ENCODE measurements at places on chromosomes 1 and 21.

DNA sequence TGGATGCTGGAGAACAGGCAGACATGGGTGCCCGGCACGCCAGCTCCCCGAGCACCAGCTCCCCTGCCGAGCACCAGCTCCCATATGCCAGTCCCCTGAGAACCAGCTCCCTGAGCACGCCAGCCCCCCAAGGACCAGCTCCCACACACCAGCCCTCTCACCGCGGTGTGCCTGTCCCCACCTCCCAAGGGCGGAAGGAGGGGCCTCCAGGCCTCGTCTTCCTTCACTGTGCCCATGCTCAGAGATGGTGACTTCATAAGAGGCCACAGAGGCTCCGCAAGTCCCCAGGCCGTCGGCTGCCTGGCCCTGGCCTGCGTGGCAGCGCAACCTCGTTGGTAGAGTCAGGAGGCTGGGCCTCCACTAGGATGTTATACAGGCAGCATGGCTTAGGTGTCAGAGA is 69.1 kb downstream of the AGPAT3 start:
- no peak for DNase-seq

DNA sequence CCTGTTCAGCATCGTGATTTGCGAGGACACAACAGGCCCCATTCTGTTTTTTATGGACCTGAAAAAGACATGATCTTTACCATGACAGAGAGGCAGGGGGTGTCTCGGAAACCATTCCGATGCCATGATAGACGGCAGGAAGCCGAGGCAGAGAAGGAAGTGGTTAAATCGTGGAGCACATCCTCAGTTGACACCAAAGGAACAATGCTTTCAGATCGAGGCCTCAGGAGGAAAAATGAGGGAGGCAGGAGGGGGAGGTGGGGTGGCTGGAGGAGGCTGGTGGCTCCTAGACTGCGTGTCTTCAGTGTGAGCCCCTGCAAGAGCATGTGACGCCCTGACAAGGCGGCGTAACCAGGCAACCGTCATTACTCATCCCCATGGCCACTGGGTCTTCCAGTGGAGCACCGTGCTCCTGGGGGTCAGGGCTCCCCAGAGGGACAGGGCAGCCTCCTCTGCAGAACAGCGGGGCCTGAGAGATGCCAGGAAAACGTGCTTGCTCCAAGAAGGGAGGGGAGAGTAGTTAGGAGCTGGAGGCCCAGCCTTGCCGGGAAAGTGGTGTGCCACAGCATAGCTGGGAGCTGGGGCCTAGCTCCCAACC is 172.8 kb upstream of the TMEM51 start:
- no peak for DNase-seq

DNA sequence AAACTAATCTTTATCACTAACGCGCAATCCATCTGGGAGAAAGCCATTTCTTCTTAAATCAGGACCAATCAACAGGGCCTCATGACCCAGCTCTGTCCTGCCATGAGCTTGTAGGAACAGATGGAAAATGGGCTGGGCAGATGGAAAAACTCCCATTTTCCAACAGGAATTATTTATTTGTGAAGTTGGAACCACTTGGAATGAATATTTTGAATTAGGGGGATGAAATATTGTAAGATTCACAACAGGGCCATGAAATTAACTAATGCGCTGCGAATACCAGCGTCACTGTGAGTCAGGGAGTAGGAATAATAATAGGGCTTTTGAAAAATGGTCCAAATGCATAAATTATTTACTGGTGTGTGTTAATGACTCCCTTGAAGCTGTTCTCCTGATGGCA is 53.1 kb upstream of the CYP2J2 start:
- no peak for DNase-seq

DNA sequence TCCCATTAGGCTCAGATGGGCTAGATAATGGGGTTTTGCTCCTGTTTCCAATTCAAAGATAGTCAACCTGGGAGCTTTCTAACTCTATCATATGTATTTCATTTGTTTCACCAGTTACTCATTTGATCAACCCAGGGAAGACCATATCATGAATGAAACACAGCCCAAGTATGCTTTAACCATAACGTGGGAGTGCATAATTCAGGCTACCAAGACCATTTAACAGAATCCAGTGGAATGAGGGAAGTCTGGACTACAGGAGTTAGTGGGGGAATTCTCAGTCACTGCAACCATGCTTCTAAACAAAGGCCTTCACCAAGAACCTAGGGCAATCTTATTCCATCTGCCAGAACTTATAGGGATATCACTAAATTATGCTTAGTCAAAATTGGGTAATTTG is 15.0 kb upstream of the SLC16A1 start:
- DNase-seq: no peak

- no peak for DNase-seq
Observed at GRCh38 chr1:3524556-3525203, 70.2 kb downstream of the ARHGEF16 start.

DNA sequence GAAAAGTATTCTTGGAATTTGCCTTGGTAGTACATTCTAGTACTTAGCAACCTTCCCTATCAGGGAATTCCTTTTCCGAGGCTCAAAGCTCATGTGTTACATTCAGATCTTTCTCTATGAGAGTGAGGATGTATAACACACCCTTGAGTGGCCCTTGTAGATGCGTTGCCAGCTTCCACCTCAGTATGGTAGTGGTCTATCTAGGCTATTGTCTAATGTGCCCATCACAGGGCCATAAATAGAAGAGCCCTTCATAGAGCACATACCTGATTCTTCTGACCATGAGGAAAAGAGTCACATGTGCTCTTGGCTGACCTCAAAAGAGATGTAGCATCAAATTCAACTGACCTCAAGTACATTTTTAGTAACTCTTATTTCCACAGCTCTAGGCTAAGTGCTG is 14.0 kb upstream of the ZC3H11B start:
- no peak for DNase-seq

GRCh38 chr21:41428311-41428710 is 2.3 kb downstream of the MX1 start:
- DNase-seq: no peak

DNA sequence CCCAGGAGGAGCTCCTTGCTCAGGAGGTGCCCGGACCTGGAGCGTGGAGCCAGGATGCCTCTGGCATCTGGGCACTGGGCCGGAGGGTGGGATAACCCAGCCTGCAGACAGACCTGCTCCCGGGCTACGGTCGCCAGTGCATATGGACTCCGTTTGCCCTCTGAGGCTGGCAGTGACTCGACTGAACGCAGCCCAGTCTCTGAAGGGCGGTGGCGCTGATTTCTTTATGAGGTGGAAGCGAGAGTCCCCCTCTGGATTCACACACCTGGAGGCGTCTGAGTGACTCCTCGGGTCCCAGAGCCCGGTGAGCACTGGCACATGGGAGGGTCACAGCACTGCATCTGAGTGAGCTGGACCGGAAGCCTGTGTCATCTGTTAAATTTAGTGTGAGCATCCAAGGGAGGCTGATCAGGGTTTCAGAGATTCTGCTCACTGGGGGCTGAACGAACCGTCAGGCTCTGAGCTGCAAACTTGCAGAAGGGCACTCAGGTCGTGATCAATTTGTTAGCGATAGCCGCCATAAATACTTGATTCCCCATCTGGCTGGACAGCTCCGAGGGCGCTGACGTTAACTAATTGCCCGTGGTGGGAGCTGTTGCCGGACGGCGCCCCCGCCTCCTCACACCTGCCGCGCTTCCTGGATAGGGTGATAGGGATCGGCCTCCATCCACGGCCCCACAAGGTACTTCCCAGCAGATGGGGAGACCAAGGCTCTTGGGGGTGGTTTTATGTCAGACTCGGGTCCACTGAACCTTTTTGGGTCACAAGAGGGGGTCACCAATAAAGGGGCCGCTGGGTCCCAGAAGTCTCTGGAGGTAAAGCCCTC is 60.7 kb upstream of the TTC34 start:
- DNase-seq: no peak

DNA sequence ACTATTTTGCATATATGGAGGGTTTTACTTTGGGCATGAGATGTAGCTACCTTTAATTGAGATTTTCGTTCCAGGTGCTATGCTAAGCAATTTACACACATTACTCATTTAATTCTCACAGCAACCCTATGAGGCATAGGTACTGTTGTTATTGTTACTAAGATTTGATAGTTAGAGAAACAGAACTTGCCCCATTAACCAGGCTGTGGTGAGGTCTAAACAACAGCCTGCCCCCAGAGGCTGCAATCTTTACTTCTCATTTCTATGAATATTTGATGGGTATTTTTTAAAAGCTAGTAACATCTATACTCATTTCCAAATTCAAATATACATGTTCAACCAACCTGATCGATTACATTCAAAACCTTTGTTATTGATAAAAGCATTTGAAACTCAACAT is 155.6 kb downstream of the GALNT2 start:
- DNase-seq: no peak

DNA sequence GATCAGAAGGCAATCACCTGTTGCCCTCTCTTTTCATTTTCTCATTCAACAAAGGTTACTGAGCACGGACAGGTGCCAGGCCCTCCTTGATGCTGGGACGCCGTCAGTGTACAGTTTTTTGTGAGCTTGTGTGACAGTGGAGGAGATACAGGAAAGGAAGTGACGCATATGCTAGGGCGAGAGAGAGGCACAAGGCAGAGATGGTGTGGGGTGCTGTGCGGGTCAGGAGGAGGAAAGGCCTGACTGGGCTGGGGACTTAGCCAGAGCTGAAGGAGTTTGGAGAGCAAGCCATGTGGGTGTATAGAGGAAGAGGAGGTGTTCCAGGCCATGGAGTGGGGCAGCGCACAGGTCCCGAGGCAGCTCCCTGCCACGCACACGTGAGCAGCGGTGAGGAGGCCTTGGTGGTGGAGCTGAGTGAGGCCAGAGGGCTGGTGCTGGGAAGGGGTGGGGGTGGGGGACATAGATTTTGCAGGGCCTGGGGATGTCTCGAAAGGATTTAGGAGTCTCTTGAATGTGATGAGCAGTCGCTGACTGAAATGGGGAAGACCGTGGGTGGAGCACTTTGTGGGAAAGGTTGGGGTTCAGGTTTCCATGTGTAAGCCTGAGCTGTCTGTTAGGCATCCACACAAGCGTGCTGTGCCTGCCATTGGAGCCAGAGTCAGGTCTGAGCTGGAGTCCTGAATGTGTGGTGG is 46.0 kb downstream of the TRAPPC10 start:
- peak; percentile 47 for DNase-seq

GRCh38 chr1:38347446-38348175 is 301.0 kb upstream of the POU3F1 start:
- DNase-seq: no peak

DNA sequence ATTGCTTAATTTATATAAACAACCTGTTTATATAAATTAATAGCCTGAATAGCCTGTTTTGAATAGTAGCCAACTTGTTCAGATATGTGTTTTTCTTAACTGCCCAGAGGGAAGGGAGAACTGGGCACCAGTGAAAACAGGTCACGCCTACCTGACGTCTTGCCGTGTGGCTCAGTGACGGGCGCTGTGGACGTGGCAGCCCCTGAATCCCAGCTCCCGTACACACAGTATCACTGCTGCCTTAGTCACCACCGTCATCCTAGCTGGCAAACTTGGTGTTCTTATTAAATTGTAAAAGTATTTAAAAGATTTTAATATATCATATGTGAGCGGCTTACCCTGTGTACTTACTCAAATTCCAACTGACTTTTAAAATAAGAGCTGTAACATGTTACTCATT is 35.4 kb upstream of the TRAPPC10 start:
- DNase-seq: no peak

DNA sequence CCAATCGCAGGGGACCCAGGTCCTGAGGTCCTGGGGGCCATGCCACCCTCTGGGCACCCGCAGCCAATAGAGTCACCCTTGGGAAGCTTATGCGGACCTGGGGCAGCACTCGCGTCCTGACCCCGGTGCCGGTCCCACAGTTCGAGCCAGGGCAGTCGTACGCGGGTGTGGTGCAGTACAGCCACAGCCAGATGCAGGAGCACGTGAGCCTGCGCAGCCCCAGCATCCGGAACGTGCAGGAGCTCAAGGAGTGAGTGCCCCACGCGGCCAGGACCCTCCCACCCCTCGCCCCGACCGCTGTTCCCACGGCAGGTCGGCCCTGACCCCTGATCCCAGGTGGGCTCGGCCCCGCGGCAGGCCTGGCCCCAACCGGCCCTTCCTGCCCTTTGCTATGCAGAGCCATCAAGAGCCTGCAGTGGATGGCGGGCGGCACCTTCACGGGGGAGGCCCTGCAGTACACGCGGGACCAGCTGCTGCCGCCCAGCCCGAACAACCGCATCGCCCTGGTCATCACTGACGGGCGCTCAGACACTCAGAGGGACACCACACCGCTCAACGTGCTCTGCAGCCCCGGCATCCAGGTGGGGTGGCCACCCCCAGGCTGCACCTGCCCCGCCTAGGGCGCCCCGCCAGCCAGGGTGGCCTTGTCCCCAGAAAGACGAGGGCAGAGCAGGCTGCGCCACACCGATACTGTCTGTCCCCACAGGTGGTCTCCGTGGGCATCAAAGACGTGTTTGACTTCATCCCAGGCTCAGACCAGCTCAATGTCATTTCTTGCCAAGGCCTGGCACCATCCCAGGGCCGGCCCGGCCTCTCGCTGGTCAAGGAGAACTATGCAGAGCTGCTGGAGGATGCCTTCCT is 20.5 kb downstream of the COL6A1 start:
- DNase-seq: no peak

DNA sequence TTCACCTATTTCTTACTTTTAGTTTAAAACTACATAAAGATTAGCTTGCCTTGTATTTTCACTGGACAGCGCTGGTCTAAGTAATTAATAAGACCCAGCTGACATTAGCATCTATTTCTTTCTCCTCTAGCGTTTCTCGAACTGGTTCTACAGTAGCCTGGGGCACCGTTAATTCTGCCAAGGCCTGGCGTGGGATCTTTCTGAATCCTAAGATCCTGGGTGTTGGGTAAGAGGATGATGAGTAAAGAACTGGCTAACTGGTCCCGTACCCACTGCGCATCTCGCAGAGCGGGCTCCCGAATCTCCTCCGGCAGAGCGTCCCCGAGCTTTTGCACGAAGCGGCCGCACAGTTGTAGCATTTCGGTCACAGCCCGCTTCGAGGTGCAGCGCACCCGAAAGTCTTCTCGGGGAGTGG is 309 bp downstream of the NSL1 start:
- DNase-seq: no peak

- no peak for DNase-seq
Observed at GRCh38 chr1:106447466-106447865, 609.0 kb upstream of the PRMT6 start.

DNA sequence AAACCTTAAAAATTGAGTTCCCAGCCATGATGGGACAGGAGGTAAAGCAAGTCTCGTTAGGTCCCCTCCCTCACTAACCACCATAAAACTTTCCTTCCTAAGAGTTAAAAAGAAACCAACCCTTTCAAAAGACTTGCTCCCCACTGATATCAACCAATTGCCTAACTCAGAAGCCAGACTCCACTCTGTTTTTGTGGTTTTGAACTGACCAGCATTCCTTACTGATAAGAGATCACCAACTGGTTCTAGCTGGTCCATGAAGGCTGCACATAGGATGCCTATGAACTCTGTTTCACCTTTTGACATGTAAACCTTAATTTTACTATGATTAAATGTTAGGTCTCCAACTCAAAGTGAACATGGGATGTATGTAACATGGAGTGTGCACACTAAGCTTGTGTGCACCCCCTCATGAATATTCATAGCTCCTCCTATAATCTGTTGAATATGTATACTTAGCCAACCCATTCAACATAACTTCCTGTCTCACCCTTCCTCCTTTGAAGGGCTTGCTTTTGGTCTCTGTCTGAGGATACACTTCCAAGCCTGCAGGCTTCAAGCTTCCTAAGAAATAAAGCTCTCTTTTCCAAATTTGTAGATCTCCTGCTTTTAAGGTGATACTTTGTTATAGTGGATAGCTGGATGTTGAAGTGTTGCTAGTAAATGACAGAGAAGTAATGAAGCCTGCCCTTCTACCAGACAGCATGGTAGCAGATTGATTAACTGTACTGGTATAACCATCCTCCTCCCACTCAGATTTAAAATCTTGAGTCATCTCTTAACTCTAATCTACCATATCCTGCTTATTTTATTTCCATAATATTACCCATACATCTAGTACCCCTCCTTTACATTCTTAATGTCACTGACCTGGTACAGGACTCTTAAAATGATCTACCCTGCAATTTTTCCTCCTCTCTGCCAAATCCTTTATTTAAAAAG is 95.6 kb downstream of the ZNF644 start:
- DNase-seq: no peak
